Fibroblast of mammary gland (primary cell): ENCODE measurements at places on chromosomes 13 and 19.

DNA sequence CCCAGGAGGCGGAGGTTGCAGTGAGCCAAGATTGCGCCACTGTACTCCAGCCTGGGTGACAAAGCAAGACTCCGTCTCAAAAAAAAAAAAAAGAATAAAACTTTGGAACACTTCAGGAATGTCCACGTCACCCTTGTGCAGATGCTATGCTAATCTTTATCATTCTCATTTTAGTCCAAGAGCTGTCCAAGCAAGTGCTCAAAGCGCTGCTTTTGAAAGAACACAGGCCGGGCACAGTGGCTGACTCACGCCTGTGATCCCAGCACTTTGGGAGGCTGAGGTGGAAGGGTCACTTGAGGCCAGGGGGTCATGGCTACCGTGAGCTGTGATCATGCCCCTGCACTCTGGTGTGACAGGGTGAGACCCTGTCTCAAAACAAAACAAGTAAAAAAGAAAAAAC lies 11.1 kb upstream of the UQCR11 start:
- peak; percentile 85 for DNase-seq

GRCh38 chr13:95588721-95589120 lies 36.2 kb downstream of the CLDN10 start:
- DNase-seq: peak; percentile 78

GRCh38 chr13:46665633-46666482 lies 112.9 kb downstream of the LRCH1 start:
- no peak for DNase-seq

DNA sequence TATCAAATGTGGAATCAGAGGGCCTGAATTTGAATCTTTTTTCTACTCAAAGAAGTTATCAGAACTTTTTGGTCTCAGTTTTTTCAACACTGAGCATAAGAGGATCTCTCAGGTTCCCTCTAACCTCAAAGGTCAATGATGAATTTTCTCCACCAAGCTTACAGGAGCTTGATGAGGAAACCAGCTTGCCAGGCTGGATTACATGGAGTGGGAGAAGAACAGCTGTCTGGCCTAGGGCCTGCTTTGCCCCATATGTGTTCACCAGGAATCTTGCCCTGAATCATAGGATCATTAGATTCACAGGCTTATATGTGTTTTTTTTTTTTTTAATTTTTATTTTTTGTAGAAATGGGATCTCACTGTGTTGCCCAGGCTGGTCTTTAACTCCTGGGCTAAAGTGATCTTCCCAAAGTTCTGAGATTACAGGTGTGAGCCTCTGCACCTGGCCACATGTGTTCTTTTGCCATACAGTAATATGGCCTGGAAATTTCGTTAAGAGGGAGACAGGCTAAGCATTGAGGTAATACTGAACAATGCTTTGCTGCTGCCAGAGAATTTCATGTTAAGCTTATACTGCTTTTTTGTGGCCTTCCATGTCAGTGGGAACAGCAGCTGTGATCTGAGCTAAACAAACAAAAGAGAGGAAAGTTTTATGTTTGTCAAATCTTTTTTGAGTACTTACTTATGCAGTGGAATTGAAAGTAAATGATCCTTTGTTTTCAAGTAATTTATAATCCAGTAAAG lies 110.6 kb downstream of the DNAJC3 start:
- DNase-seq: peak; percentile 70

GRCh38 chr13:114261328-114261965 lies 20.0 kb upstream of the UPF3A start:
- DNase-seq: no peak

DNA sequence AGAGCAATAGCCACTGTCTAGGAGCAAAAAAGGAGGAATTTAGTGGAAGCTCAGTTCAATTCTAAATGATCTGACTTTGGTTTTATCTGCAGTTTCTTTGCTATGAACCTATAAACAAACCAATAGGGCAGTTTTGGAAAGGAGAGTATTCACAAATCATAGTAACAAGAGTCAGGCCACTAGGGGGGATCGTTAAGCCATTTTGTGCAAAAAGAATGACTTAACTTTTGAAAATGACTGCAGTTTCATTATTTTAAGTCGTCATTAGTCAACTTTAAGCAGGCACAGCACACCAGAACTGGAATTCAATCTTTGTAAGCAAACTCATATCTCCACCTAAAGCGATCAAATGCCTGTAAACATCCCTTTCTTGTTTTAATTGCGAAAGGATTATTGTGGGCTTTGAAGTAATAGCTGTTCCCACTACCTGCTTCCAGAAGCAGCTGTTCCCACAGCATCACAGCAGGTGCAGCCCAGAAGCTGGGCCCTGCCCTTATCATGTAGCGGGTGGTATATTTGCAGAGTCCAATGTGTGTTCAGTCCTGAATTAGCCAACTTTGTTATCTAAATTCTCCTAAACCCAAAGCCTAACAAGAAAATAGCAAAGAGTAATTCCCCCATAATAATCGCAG lies 51.5 kb downstream of the SOX21 start:
- DNase-seq: peak; percentile 43
